ENCODE measurements at places on chromosomes 7 and 10. TPM values are rescaled to one million over a fixed set of nuclear protein-coding genes. Genes with fewer than 3 reads are reported as not detected.

FGFBP3 gene
- 3.1 TPM for total RNA-seq

MRLN gene
- total RNA-seq: not detected

SFRP4 gene
- total RNA-seq: not detected

PHKG1 gene
- total RNA-seq: not detected

FKBP6 gene
- total RNA-seq: not detected

Measured in endothelial cell (in vitro differentiated cells).